Glomerular endothelial cell (primary cell): ENCODE measurements at places on chromosomes 1 and 21. TPM values are rescaled to one million over a fixed set of nuclear protein-coding genes. Genes with fewer than 3 reads are reported as not detected.

Gene FAM78B
- total RNA-seq = not detected in 2 replicates

Gene TPTE
- total RNA-seq = not detected in 2 replicates

Gene LRRC42
- total RNA-seq = 23.1 and 32.0 TPM in 2 replicates

Gene SLC41A1
- 29.8 and 50.8 TPM in 2 replicates for total RNA-seq

Gene VSIG8
- total RNA-seq = 0.35 TPM in 1 of 2 replicates, not detected in the other

Gene NID1
- 195 and 321 TPM in 2 replicates for total RNA-seq

Gene PRXL2B
- 44.7 and 47.3 TPM in 2 replicates for total RNA-seq

Gene GCSAML
- not detected in 2 replicates for total RNA-seq

Gene PERM1
- total RNA-seq = not detected in 2 replicates

Gene AVPR1B
- total RNA-seq = not detected in 2 replicates

Gene SLC1A7
- total RNA-seq = not detected in 2 replicates

Gene TRABD2B
- total RNA-seq = 0.05 and 0.06 TPM in 2 replicates

Gene SLFNL1
- total RNA-seq = 0.05 and 0.18 TPM in 2 replicates

Gene STYXL2
- total RNA-seq = not detected in 2 replicates

Gene ALX3
- total RNA-seq = not detected in 2 replicates

Gene KCNJ6
- total RNA-seq = 0.12 and 0.29 TPM in 2 replicates

Gene CRYAA
- not detected in 2 replicates for total RNA-seq

Gene LCE1D
- total RNA-seq = not detected in 2 replicates

Gene MYBPH
- total RNA-seq = not detected in 2 replicates

Gene TRIM67
- total RNA-seq = 0.29 and 0.58 TPM in 2 replicates

Gene TCHHL1
- total RNA-seq = not detected in 2 replicates

Gene ARPC5
- total RNA-seq = 173 and 214 TPM in 2 replicates

Gene CELA2A
- total RNA-seq = not detected in 2 replicates

Gene C1orf74
- 1.1 and 1.5 TPM in 2 replicates for total RNA-seq

Gene WDR64
- total RNA-seq = not detected in 2 replicates

Gene WNT3A
- total RNA-seq = not detected in 2 replicates
